ENCODE measurements at places on chromosomes 1 and 21. TPM values are rescaled to one million over a fixed set of nuclear protein-coding genes. Genes with fewer than 3 reads are reported as not detected.
A peak's percentile ranks its signal among the peaks of the same experiment; 100 is the strongest.

- DNase-seq, result no peak
These were observed 9.6 kb upstream of the RFX5 start for GRCh38 chr1:151356696-151357095.

- peak; percentile 83 for DNase-seq
These were observed 13.9 kb upstream of the CAMK1G start for GRCh38 chr1:209569455-209570207.

DNA sequence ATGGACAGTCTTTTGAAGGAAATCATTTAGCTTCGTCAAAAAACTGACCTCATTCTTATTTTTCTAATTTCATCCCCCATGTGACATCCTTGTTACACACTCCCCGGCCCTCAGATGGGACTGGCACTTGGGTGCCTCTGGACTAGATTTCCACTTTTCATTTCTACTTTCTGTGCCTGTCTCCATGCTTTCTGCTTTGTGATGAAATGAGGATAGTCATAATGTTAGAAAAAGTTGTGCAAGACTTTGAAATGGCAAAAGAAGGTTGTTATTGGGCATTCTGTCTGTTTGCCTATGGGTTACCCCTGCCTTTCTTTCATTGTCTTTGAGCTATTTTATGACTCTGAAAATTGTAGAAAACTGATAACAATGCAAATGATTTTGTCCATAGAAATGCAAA lies 54.9 kb downstream of the MDM4 start:
- no peak for DNase-seq

- no peak for DNase-seq
These were observed 54.4 kb upstream of the NEK7 start for GRCh38 chr1:198102454-198102827.

DNA sequence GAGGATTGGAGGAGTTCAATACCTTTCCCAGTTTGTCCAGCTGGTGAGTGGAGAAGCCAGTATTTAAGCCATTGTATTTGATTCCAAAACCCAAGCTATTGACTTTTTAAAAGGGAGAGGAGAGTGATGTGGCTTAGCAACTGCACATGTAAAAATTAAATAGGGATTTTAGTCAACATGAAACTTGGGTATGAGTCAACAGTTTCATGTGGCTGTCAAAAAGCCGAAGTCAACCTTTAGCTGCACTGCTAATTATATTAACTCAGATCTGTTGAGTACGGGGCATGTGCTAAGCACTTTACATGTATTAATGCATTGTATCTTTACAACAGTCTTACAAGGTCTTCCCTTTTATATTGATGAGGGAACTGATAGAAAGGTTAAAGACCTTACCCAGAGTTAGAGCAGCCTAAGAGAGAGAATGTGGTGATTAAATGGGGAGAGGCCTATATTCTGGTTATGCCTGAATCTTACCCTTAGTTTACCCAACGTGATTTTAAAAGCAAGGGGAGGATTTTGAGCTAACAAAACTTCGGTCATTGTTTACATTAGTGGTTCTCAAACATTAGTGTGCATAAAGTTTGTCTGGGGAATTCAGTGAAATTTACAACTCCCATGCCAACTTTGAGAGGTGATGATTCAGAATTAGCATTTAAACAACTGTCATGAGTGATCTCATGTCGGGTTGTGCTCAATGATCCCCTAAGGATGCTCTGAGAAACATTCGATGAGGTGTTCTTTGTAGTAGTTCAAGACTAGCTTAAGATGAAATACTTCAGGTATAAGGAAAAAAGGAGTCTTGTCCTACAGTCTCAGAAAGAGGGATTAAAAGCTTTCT lies 6.9 kb upstream of the SLC35F3 start:
- DNase-seq, result no peak

- DNase-seq, result no peak
These were observed 136.9 kb downstream of the DISC1 start for GRCh38 chr1:231763456-231763855.

- no peak for DNase-seq
These were observed 5.2 kb downstream of the DIO1 start for GRCh38 chr1:53899206-53899628.

- DNase-seq, result no peak
These were observed 25.4 kb downstream of the PIK3CD start for GRCh38 chr1:9676815-9677393.

DNA sequence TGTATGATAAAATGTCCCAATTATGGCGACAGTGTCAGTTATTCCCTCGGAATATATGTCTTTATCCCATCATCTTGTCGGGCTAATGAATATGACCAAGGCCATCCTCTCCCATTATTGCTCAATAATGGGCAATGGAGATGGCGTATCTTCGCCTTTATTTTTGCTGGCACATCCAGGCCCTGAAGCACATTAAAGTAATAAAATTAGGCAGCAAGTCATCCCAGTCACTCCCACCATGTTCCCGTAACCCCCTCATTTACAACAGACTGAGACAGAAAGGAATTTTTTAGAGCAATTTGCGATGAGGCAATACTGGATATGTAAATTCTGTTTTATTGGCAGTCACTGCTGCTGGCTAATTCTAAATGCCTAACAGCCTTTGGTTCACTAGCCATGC lies 35.3 kb downstream of the CLIC6 start:
- no peak for DNase-seq

GRCh38 chr1:11352058-11352715 lies 79.2 kb downstream of the UBIAD1 start:
- DNase-seq, result no peak

DNA sequence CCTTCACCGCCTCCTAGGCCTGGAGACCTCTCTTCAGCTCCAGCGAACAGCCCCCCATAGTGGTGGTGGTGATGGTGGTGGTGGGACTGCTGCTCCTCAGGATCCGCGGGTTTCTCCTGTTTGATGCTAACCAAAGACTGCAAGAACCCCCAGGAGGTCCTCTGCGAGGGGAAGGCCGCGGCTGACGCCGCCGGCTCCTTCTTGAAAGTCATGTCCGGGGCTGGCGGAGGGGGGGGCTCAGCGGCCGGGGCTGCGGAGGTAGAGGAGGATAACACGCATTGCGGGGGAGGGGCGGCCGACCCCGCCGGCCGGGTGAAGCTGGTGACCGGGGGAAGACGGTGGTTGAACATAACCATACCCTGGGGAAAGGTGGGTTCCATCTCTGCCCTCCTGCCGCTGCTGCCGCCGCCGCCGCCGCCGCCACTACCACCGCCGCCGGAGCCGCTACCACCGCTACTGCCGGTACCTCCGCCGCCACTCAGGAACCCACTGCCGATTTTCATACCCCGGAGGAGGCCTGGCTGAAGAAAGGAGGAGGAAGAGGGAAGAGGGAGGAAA lies 554 bp downstream of the ZNF281 start:
- peak; percentile 61 for DNase-seq

- no peak for DNase-seq
These were observed 32.3 kb downstream of the AGT start for GRCh38 chr1:230681599-230681998.

GRCh38 chr1:110196917-110197765 lies 13.0 kb upstream of the KCNC4 start:
- no peak for DNase-seq

- DNase-seq, result no peak
These were observed 1.2 kb upstream of the PIK3C2B start for GRCh38 chr1:204495777-204496176.

GRCh38 chr1:31624309-31624708 lies 6.8 kb downstream of the HCRTR1 start:
- no peak for DNase-seq

GRCh38 chr21:31299291-31300147 lies 44.5 kb downstream of the TIAM1 start:
- no peak for DNase-seq

GRCh38 chr21:16504766-16505165 lies 775.0 kb downstream of the USP25 start:
- DNase-seq, result no peak

- DNase-seq, result no peak
These were observed 60.4 kb downstream of the PRDM2 start for GRCh38 chr1:13760340-13760739.

DNA sequence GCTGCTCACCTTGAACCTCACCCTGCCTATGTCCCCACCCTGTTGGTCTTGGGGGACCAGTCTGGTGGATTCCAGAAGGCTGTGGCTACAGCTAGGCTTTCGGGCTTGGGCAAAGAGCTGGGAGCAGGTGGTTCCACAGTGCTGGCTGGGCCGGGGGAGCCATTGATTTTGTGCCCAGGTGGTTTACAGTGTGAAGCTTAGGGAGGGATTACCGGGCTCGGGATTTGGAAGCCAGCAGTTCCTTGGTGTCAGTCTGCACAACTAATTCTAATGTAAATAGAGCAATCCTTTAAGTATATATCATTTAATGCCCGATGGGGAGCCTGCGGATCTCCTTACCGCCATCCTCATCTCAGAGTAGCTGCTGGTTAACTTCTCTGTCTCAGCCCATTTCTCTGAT lies 38.2 kb downstream of the PRDM16 start:
- DNase-seq, result no peak

GRCh38 chr1:8314346-8315280 lies 3.3 kb upstream of the SLC45A1 start:
- peak; percentile 67 for DNase-seq

GRCh38 chr21:19712441-19712840 lies 1285.8 kb upstream of the NCAM2 start:
- DNase-seq, result no peak

DNA sequence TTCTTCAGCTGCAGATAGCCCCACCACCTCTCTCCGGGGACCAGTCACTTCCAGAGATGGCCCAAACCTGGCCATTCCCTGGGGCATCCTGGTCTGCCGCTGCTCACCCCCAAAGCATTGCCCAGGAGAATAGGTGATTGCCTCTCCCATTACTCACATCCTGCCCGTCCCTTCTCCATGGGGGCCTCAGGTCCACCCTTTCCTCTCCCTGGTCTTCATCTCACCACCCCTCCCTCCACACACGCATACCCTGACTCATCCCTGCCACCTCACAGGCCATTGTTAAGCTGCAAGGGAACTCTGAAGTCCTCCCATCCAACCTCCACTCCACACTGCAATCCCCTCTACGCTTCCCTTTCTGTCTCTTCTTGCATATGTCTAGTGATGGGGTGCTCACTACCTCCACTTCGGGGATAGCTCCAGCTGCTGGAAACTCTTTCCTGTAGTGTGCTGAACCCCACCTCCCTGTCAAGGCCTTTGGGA lies at the start of gene PLEKHG5:
PLEKHG5 (minus strand) TSS at position 188 of the 483 bp plus-strand sequence. CDS start 14,096 bp downstream, outside the sequence.
- no peak for DNase-seq

DNA sequence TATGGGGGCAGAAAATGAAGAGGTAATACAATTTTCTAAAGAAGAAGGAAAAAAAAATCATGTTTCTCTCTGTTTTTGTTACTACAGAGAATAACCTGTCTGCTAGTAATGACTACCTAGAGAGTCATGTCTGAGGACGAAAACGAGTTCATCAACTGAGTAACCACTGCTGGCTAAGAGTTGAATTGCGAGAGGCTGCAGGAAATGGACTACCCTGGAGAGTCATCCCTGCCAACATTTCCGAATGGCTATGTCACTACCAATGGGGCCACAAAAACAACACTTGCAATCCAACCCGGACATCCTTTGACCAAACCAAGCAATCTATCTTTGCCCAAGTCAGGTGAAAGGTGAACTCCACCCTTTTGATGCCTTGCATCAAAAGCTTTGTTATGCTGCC lies 120.6 kb downstream of the FCRL5 start:
- DNase-seq, result no peak

MRPS15 gene
- total RNA-seq, result 110 TPM

POTED gene
- not detected for total RNA-seq

CPLANE2 gene
- 10.1 TPM for total RNA-seq

FALEC gene
- not detected for total RNA-seq

PLEKHO1 gene
- total RNA-seq, result 45.9 TPM

TNFRSF18 gene
- total RNA-seq, result 0.32 TPM

C1QB gene
- total RNA-seq, result 130 TPM

FNDC5 gene
- 139 TPM for total RNA-seq

OR2M3 gene
- total RNA-seq, result not detected
